ENCODE measurements at places on chromosomes 5 and 9.

DNA sequence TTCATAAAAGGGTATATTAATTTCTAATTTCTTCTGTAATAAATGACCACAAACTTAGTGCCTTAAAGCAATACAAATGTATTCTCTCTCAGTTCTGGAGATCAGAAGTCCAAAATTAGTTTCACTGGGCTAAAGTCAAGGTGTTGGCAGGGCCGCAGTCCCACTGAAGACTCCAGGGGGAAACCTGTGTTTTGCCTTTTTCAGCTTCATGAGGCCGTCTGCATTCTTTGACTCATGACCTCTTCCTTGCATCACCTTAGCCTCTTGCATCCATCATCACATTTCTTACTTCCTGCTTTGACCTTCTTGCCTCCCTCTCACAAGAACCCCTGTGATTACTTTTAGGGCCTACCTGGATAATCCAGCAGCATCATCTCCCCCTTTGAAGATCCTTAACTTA, 42.0 kb upstream of the ALDH1B1 start:
- DNase-seq, result no peak

GRCh38 chr5:125338440-125339174, 592.2 kb upstream of the ZNF608 start:
- DNase-seq, result no peak

GRCh38 chr5:158824241-158824882, 275.4 kb downstream of the EBF1 start:
- DNase-seq, result no peak

GRCh38 chr5:83924891-83925290, 204.2 kb upstream of the HAPLN1 start:
- no peak for DNase-seq

DNA sequence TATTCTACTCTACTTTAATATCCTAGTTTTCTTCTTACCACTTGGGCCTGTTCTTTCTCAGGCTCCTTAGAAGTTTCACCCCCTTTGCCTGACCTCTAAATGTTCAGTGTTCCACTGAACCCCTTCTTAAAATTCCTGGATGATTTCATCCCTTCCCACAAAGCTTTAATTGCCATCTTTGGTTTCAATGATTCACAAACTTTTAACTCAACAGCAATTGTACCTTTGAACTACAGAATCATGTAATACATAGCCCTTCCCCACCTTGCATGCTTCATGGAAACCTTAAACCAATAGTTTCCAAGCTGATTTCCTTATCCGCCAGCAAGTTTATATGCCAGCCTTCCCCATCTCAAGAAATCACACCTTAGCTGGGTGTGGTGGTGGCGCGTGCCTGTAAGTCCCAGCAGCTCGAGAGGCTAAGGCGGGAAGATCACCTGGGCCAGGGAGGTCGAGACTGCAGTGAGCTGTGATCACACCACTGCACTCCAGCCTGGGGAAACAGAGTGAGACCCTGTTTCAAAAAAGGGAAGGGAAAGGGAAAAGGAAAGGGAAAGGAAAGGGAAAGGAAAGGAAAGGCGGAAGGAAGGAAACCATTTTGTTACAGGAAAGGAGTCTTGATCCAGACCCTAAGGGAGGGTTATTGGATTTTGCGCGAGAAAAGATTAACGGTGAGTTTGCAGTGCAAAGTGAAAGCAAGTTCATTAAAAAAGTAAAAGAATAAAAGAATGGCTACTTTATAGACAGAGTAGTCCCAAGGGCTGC, 1023.7 kb upstream of the DMAC1 start:
- no peak for DNase-seq

DNA sequence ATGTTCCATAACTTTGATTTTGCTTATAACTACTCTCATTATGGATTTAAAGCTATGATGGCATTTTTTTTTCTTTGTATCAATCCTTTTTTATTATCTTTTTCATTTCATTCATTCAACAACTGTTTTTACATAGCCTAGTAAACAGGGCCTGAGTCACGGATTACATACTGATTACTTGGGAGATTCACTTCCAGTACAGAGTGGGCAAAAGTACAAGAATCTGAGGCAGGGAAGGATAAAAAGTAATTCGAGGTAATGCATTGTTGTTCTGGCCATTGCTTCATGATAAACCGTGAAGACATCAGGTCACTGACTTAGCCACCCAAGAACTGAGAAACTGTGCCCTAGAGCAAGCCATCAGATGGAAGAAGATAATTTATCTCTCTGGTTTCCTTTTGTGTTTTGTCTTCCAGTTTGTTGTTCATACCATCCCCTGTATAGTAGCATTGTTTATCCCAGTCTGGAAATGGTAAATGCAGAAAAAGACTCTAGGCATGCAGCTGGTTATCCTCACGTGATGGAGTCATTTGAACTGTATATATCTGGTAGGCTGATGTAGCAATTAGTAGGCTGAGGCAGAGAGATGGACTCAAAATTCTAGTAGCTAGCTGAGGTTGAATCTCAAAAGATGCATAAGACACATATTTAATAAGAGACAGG, 145.6 kb downstream of the CNTLN start:
- no peak for DNase-seq

DNA sequence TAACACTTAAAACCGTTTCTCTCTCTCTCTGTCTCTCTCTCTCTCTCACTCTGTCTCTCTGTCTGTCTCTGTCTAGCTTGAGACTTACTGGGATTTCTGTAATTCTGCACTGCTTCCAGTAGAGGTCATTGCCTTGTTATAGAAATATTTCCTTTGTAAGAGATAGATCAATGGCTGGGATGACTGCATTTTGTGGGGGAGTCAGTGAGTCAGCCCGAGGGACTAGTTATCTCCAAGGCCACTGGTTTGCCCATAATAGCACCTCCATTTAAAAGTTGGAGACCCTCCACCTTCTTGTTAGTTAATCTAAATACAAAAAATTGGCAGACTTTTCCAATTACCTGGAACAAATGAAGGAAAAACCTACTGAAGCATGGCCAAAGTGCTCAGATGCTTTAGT, 547.2 kb downstream of the LRRC70 start:
- DNase-seq, result no peak

GRCh38 chr9:2418619-2419018, 203.0 kb upstream of the VLDLR start:
- DNase-seq, result no peak

- DNase-seq, result no peak
Measured at GRCh38 chr9:98833090-98833956, 25.9 kb downstream of the GALNT12 start.

DNA sequence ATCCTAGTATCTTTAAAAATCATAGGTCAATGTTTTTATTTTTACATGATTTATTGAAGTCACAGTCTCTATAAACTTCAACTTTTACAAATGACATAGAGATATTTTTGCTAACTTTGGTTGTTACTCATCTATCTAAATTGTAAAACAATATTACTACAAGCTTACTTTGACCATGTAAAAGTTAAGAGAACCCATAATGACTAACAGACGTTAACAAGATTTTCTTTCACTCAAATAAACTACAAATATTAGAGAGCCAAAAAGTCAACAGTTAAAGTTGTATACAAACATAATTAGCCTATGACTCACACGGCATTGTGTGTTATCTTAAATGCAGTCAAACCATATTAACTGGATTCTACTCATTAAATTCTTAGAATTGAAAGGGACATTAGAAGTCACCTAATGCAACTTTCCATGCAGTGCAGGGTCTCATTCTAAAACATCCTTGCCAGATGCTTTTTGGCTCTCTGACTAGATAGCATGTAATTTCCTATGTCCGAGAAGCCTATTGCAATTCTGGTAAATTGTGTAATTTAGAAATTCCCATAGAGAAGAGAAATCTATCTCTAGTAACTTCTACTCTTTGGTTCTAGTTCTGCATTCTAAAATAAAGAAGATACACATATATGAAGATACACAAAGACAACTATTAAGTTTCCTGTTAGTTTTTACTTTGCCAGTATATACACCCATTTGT, 42.2 kb upstream of the UGT3A2 start:
- no peak for DNase-seq

DNA sequence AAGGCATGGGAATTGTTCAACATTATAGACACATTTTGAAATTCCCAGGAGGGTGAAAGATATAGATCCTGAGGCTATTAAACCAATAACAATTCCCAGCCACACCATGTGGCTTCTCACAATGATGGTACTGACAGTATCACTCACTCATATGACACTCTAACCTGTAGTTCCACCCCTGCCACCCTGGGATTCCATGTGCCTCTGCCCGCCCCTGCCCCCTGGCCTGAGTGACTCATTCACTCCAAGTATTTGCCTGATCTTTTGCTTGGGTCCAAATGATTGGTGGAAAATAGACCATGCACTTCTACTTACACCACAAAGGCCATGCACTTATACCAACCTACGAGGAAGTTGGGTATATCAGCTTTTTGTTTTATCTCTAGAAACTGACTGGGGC, 305.2 kb upstream of the DAB2 start:
- DNase-seq, result no peak

- DNase-seq, result no peak
Measured at GRCh38 chr9:20499013-20499412, 123.3 kb downstream of the MLLT3 start.

- no peak for DNase-seq
Measured at GRCh38 chr9:42388146-42388690, 204.8 kb downstream of the SPATA31A6 start.

GRCh38 chr5:142792012-142792864, 22.1 kb downstream of the ARHGAP26 start:
- no peak for DNase-seq

DNA sequence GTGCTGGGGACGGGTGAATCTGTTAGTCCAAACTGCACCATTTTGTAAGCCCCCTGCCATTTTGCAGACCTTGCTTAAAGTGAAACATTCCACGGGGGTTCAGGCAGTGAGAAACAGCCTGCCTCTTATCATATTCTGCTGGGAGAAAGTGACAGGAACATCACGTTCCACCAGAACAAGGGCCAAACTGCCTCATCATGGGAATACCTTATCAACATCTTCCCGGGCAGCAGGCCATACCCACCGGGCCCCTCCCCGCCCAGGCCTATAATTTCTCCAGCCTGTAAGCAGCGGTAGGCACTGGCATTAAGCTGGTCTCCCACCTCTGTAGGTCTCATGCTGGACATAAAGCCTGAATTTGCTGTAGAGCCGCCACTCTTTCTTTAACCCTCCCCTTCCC, 1.5 kb upstream of the CFAP77 start:
- DNase-seq, result no peak

- DNase-seq, result no peak
Measured at GRCh38 chr5:426392-426976, 16.5 kb upstream of the EXOC3 start.

DNA sequence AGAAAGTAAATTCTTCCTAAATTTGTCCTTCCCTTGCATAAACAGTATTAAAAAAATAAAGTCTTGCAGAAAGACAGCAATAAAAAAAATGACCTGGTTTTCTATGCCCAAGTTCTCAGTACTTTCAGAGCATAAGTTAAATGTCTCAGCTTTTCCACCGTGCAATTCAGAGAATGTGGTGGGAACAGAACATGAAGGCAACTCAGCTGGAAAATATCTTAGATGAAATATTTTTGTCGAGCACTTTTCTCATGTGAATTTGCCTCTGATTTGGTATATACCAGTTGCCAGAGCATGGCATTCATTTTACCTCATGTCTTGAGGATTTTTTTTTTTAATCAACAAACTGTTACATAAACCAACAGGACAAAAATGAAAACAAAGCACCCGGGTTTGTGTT, 176.1 kb downstream of the CETN3 start:
- no peak for DNase-seq

- no peak for DNase-seq
Measured at GRCh38 chr5:1133108-1133507, 21.2 kb upstream of the SLC12A7 start.

- no peak for DNase-seq
Measured at GRCh38 chr5:154351566-154351965, 94.2 kb upstream of the SAP30L start.

GRCh38 chr5:88238732-88239131, 29.9 kb downstream of the TMEM161B start:
- no peak for DNase-seq

DNA sequence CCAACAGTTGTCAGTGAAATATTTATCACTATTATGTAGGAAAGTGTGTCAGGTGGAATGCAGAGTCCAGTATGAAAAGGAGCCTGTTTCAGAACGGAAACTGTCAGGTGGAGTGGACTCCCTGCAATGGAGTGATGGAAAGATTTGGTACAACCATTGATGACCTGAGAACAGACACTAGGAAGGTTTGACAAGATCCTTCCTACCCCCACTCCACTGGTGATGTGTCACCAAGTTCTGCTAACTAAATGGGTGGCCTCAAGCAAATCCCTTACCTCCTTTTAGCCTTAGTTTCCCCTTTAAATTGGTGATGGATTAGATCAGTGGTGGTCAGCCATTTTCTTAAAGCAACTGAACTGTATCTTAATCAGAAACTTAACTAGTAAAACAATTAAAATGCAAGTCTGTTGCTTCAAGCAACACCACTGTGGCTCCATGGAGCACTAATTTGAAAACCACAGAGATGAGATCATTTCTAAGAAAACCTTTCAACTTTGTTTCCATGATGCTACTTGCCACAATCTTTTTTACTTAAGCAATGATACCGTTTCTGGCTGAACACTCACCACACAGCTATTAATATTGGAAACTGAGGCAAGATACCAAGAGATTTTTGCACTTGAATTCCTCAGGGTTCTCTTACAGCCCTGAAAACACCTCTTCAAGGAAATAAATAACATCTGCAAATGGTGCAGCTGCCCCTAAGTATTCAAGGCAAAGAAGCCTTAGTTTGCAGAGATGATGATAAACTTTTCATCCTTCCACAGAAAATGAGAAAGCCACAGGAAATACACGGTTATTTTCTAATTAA, 140.6 kb downstream of the ERCC6L2 start:
- DNase-seq, result no peak

GRCh38 chr9:7976856-7977255, 177.3 kb upstream of the DMAC1 start:
- no peak for DNase-seq

DNA sequence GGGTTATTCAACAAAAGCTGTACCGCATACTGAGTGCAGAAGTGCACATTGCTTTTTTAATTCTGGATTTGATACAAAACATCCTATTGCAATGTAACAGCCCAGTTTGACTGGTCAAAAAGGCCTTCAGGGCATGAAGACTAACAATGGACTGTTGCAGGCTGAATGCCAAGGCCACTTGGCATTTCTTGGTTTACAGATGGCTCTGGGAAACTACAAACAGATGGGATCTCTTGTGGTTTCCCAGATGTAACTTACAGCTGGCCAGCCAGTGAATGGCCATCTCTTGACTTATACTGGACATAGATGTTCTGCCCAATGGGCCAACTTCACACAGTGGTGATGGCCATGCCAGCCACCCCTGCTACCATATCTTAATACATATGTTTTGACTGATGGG, 36.8 kb downstream of the UGT3A2 start:
- no peak for DNase-seq

DNA sequence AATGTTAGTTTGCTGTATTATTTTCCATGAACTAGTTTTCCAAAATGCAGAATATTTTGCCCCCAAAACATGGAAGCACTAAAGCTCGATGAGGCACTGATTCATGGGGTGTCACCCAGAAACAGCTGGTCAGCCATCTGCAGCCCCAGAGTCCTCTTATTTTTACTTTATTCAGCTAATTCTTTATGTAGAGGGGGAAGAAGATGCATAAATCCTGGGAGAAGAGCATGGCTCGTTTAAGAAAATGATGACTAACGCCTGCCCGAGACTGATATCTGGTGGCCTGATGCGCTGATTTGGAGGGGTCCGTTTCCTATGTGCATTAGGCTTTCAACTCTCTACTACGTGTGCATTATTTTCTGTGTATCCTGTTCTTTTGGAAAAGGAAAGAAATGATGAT, 390.3 kb upstream of the MEF2C start:
- DNase-seq, result no peak

- no peak for DNase-seq
Measured at GRCh38 chr5:180090769-180091546, 19.4 kb upstream of the RNF130 start.

GRCh38 chr5:14239404-14239803, 96.3 kb downstream of the TRIO start:
- DNase-seq, result no peak

- no peak for DNase-seq
Measured at GRCh38 chr9:130607640-130608420, 28.5 kb downstream of the FUBP3 start.
